A673 (cell line): ENCODE measurements at places on chromosomes 4 and X.

GRCh38 chrX:118522230-118522926, 26.8 kb downstream of the DOCK11 start:
- no peak for DNase-seq

DNA sequence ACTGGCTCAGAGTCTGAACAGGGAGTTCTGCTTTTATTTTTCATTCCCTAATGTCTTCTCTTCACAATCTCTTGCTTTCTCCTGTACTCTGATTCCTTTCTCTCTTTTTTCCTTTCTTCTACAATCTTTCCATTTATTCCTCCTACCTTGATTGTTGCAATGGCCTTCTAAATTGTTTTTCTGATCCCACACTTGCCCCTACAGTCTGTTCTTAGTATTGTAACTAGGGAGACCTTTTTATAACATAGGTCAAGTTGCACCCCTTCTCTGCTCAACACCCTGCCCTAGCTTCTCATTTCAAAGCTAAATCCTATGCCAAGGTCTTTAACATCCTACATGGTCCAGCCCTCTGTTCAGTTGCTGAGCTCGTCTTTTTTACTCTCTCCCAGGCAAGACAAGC, 277.9 kb downstream of the GBA3 start:
- no peak for DNase-seq

- no peak for DNase-seq
These were observed 22.0 kb downstream of the PPEF2 start for GRCh38 chr4:75880278-75880677.

GRCh38 chrX:37860721-37861120, 13.3 kb upstream of the DYNLT3 start:
- no peak for DNase-seq

- DNase-seq = no peak
These were observed 694.4 kb upstream of the FAM241A start for GRCh38 chr4:111450867-111451266.

DNA sequence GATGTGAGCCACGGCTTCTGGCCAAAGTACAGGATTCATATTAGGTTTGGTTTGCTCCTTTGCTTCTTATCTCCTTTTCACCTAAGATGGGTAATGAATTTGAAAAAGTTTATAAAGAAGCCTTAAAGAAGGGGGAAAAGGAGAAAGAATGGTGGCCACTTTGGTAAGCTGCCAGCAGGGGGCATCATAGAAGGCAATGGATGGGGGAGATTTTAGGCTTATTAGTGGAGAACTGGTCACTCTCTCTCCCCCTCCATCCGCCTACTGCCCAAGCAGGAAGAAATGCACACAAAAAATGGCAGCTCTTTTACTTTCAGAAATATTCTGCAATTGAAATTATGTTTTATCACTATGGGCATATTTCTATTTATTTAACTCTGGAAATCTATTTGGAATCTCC, 32.0 kb downstream of the SPARCL1 start:
- DNase-seq = no peak

- no peak for DNase-seq
These were observed 756.4 kb upstream of the IGFBP7 start for GRCh38 chr4:57866468-57867171.

GRCh38 chr4:5865896-5866599, 26.8 kb downstream of the CRMP1 start:
- no peak for DNase-seq

GRCh38 chr4:123250843-123251242, 145.8 kb upstream of the SPRY1 start:
- no peak for DNase-seq

DNA sequence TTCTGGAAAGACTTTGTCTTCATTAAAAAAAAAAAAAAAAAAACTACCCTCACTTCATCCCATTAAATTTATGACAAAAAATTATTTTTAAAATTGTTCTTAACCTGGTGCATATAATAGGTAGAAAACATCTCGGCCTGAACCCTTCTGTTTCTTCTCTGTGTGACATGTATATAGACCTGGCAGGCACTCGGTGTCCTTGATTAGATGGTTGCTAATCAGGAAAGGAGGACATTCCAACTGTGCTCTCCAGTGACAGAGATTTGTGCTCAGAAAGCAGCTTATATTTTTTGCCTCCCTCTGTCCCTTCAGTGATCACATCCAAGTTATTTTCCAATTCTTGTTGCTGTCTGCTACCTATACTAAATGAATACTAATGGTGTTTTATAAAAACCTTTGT, 355.6 kb downstream of the CBLL2 start:
- DNase-seq = no peak

DNA sequence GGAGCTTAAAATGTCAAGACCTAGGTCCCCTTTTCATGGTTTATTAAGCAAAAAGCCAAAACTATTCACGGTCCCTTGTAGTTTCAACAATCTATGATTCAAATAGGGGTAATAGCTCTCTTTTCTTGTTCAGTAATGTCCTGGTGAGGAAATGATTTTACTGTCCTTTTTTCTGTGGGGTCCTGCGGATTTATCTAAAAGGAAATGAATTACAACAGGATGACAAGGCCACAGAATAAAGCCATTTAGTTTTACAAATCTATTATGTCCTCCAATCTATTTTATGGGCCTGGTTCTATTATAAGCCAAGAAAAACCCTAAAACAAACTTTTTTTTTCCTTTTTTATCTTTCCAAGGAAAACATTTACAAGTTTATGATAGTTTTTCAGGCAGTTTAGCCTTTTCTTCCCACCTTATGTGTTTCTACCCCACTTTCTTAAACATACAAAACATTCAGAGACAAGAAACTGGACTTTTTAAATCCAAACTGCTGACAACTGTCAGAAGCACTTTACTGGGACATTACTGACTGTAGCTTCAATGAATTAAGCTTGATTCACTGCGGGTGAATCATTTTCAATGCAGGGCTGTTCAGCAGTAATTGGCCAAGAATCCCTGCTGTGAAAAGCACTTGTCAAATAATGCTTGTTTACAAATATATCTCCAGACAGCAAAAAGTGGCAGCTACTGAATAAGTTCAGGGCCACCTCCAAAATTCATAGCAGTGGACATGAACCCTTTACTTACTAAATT, 4.3 kb downstream of the EPHA5 start:
- DNase-seq = peak; percentile 86

DNA sequence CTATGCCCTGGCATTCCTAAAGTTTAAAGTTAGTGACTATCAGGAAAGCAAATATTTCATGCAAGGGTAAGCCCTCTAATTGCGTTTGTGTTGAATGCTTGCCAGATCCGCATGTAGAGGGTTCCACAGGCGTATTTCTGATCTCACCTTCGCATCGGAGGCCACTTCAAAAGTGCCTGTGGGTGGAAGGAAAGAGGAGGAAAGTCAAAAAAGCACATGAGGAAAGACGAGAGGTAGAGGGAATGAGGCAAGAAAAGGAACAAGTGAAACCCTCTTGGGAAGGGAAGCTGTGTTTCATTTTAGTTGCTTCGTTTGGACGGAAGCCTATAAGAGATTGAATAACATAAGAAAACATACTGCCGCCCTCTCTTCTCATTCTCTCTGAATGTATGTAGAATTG, 628.8 kb downstream of the SPRY1 start:
- DNase-seq = no peak

DNA sequence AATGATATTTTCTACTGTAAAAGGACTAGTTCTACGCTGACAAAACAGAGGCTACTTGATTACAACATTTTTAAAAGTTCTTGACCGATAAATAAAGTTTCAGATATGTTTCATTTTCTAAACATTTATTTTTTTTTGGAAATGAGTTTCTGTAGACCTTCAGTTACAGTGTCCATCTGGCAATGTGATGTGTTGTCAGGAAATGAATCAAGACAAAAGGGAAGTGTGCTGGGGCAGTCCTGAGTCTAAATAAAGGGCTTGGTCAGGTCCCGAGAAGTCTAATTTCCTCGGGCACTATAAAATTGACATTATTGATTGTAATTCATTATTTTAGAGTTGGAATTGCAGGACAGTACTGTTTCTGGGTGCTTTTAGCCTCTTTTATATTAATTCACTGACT, 57.0 kb upstream of the FTHL17 start:
- DNase-seq = no peak

GRCh38 chr4:155672342-155672741, 5.7 kb downstream of the GUCY1A1 start:
- DNase-seq = no peak

GRCh38 chr4:116590648-116591047, 494.7 kb downstream of the TRAM1L1 start:
- no peak for DNase-seq

- no peak for DNase-seq
These were observed 375.6 kb downstream of the GBA3 start for GRCh38 chr4:23068287-23068686.

DNA sequence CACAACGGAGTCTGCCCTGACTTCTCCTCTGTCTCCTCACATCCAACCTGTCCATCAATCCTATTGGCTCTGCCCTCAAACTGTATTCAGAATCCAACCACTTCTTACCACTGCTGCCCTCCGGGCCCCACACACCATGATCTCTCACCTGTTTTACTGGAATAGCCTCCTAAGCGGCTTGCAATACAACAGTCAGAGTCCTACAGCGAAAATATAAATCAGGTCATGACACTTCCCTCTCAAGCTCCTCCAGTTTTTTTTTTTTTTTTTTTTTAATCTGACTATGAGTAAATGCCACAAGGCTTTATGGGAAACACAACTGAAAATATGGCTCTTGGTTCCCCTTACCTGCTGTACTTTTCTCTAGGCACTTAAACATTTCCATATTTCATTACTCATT, 42.8 kb downstream of the SHISA3 start:
- no peak for DNase-seq

- no peak for DNase-seq
These were observed 52.8 kb downstream of the TBC1D14 start for GRCh38 chr4:6962211-6963041.

GRCh38 chrX:64206556-64207162, 1.2 kb upstream of the AMER1 start:
- DNase-seq = peak; percentile 27

DNA sequence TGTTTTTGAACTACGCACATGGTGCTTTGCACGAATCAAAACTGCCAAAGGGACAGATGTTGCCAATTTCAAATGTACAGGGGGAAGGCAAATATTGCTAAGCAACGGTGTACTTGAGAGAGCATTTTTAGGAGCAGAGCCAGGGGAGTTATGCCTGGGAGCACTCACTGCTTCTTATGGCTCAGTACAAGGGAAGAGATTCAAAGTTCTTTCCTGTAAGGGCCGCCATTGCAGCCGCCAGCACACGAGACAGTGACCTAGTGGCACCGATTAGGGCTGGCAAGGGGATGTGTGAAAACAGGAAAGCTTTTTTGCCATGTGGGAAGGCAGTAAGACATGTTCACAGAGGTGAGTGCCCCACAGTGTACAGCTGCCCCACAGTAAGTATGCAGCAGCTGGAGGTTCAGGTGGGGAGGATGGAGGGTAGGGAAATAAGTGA, 133.8 kb downstream of the AFF1 start:
- DNase-seq = peak; percentile 67

DNA sequence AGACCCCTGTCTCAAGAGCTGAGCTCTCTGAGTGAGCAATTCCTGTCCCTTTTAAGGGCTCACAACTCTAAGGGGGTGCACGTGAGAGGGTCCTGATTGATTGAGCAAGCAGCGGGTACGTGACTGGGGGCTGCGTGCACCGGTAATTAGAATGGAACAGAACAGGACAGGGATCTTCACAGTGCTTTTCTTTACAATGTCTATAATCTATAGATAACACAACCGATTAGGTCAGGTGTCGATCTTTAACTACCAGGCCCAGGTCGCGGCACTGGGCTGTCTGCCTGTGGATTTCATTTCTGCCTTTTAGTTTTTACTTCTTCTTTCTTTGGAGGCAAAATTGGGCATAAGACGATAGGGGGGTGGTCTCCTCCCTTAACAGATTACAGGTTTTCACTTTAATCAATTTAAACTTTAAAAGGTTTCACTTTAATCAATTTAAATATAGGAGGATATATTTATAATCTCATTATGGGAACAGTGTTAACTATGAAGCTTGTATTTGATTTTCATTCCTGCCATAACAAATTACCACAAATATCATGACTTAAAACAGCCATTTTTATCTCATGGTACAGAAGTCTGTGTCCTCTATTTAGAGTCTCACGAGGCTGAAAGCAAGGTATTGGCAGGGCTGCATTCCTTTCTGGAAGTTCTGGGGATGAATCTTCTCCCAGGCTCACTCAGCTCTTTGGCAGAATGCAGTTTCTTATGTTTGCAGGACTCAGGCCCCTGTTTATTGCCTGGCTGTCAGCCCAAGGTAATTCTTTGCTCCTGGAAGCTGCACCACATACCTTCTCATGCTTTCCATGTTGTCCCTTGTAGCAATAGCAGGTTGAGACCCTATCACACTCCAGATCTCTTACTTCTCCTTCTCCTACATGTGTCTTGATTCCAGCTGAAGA, 5.2 kb downstream of the SPATA4 start:
- no peak for DNase-seq

DNA sequence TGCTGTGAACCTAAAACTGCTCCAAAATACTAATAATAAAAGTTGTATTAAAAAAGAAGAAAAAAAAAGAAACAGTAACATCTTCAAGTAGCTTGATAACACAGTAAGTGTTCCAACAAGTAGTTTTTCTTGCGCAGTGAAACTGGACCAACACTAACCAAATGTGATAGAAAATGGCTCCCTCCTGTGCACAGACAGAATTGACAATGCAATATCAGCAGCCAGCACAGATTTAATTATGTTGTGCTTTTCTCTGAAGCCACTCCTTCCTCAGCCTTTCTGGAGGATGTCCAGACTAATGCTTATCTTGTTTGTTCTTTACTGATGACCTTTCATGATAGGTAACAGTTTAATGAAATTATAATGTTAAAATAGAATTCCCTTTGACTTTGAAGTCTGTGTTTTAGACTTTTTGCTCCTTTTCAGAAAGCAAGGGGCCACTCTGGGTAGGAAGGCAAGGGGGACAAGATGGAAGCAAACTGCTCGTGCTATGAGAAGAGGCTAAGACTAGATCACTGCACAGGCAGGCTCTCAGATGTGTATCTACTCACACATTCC, 147.1 kb upstream of the RPL34 start:
- DNase-seq = no peak

DNA sequence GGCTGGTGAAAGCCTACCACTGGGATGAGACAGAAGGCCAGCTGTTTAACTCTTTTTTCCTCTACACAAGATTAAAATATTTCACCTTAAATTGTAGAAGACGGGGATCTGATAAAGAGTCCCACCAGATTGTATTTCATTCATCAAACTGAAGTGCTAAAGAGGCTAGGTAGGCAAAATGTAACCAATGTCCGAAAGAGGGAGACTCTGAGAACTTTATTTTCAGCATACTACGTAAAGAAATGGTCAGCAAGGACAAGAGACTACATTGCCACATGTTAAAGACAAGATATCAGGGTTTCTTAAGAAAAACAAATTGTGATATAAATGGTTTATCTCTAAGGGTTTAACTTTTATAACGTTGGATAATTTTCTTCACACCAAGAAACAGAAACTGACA, 71.6 kb upstream of the INPP4B start:
- DNase-seq = no peak
